ENCODE measurements at places on chromosomes 2 and 18.

- no peak for DNase-seq
Measured at GRCh38 chr18:76805221-76805620, 17.1 kb upstream of the ZNF236 start.

DNA sequence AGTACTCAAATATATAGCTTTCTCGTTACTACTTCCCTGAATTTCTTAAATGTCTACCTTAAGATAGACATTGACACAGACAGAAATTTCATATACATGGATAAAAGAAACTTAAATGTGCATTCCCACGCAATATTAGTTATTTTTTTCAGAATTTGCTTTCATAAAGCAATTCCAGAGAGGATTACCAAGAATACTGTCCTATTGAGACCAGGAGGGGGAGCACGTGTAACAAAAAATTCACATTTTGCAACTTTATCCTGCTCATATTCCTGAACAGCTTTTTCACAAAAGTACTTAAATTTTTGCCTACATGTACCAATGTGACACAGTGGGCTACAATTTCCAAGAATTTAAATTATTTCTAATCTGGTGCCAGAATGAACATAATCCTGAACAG, 30.7 kb upstream of the ERCC3 start:
- DNase-seq, result no peak

GRCh38 chr18:22170421-22171257, 1.2 kb downstream of the GATA6 start:
- DNase-seq, result no peak

DNA sequence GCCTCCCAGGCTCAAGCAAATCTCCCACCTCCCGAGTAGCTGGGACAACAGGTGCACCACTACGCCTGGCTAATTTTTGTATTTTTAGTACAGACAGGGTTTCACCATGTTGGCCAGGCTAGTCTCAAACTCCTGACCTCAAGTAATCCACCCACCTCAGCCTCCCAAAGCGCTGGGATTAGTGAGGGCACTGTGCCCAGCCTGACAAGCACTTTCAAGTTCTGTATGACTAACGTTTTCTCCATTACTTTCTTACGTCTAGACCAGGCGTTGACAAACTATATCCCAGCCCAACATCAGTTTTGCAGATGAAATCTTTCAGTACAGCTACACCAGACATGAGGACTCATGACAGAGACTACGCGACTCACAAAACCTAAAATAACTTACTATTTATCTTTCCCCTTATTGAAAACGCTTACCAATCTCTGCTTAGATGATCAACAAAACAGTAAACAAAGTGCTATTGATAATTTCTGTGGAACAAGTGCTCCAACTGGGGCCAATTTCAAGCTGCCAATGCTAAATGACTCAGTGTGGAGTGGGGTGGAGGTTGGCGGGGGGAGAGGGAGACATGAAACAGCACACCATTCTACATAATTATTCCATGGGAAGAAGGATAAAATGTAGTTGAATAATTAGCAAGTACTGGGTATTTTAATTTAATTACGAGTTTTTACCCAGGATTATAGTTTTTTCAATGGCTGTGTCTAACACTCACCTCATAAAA, 59.1 kb downstream of the SAP130 start:
- no peak for DNase-seq

- DNase-seq, result no peak
Measured at GRCh38 chr2:125004106-125004800, 979.2 kb downstream of the CNTNAP5 start.

GRCh38 chr2:1674276-1674675, 70.0 kb downstream of the PXDN start:
- no peak for DNase-seq

DNA sequence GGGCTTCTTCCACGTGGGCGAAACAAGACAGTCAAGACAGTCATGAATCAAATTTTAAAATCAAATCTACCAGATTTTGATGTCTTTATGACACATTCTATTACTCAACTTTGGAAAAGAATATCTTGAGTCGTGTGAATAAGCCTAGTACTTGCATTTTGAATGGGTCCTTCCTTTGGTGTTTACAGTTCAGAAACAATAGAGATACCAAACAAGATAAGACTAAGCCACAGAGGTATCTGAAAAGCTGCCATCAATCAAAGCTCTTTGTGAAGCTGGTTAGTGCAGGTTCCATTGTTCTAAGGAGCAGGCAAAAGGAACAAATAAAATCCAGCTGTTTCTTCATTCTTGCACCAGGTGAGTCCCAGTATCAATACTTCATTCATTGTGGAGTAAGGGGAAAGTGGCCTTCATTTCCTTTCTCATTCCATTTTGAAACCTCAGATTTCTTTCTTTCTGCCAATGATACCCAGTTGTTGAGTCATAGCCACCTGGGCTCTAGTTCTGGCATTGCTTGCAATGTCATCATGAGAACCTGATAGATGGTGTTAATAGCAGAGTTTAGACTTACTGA, 151.7 kb upstream of the L3MBTL4 start:
- DNase-seq, result no peak

GRCh38 chr2:140600116-140600515, 1530.7 kb downstream of the LRP1B start:
- DNase-seq, result no peak

DNA sequence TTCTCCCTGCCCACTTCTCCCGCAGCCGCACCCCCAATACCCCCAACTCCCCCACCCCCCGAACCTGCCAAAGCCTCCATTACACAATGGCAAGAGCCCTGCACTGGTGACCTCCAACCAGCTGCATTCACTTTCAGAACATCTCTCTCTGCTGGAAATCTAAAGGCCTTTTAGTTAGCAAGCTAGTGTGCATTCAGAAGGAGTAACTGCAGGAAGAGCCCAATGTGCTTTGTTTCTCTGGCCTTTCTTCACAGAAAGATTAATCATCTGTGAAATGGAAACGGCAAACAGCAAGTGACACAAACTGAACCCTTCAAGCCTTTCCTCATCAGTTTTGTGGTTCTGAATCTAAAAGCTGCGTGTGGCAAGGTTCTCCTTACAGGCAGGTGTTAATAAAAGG, 124.2 kb downstream of the OLA1 start:
- no peak for DNase-seq

DNA sequence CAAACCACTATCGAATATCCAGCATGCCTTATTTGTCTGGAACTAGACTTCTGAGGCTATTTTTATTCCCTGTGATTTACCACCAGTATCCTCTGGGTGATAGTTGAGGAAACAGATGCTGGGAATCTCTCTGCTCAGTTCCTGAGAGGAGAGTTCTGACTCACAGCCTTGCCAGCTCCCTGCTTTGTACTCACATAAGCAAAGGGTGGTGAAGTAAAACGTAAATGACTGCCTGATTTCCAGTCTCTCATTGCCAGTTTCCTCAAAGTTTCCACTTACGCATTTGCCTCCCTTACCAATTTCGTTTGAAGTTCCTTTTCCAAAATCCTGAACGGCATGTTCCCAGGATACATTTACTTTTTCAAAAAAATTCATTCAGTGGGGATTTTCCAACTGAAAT, 69.2 kb upstream of the HNRNPA3 start:
- no peak for DNase-seq

DNA sequence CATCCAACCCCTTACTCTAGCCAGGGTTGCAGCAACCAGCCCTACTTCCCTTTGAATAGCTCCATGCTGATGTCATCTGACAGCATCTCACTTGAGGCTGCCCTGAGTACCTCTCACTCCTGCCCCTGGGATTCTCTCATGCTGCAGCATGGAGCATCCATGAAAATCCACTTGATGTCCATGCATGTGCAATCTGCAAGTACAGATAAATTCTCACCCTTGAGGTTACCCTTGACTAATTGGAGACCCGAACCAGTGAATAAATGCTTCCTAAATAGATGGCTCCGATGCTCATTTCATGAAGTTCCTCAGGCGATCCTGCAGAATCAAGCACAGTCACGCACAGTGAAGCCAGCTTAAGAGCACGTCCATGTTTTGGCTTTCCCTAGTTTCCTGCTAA, 298.3 kb downstream of the RBM43 start:
- no peak for DNase-seq

DNA sequence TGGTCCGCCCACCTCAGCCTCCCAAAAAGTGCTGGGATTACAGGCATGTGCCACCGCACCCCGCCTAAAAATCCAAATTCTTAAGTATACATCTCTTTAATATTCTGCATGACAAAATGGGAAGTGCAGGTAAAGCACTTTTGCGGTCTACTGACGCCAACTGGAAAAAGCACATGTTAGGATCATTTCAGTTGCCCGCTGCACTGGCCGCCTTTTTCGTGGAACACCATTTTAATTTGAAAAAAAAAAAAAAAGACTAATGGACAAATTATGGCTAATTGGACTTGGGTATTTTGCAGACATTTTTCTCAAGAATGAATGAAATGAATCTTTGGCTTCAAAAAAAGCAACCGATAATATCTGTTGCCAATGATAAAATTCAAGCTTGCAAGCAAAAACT, 129.3 kb upstream of the GPC1 start:
- no peak for DNase-seq

- DNase-seq, result no peak
Measured at GRCh38 chr2:150705357-150705756, 217.9 kb upstream of the RND3 start.

DNA sequence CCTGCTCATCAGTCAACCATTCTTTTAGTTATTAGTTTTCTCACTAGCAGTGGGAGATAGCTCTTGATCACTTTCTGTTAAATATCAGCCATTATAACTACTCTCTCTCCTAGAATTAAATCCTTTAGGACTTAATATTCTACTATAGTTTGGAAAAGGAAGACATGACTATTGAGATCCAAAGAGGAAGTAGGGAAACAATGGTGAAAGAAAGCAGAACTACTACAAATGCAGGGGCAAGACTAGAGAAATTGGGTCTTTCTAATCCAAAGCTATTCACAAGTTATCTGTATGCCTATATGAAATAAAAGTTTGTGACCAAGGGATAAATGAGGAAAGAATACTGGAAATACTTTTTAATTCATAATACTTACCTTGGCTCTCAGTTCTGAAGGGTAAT, 65.1 kb downstream of the SRBD1 start:
- no peak for DNase-seq

GRCh38 chr2:60596411-60596810, 43.0 kb upstream of the BCL11A start:
- no peak for DNase-seq

GRCh38 chr2:70456585-70457495, 96.8 kb downstream of the TGFA start:
- no peak for DNase-seq

- DNase-seq, result no peak
Measured at GRCh38 chr2:183428881-183429280, 304.6 kb downstream of the NUP35 start.

DNA sequence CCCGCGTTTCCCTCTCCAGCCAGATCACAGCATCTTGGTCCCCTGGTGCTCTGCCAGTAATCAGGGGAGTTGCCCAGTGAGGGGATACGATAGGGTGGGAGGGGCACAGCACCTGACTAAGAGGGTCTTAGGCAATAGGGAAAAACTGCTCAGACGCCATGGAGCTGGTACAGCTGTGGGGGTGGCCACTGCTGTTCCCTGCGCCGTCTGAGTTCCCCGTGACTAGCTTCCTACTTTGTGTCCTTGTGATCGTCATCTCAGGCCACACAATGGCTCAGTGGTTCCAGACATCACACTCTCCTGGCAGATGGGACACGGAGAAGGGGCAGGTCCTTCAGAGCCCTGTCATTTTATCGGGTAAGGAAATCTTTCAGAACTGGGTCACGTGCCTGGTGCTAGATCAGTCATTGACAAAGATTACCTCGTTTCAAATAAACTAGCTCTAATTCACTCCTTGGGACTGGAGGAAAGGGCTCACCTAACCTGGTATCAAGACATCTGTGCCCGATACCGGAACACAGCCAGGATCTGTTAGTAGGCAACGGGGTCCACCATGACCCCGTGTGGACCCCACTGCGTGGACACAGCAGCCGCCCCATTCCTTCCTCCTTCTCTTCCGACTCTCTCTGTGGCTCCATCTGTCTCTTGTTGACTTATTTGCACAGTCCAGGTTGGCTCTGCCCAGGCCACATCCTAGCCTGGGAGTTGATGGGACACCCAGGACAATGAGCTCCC, 101.6 kb downstream of the PTGR3 start:
- DNase-seq, result no peak

- no peak for DNase-seq
Measured at GRCh38 chr2:133653056-133653455, 84.8 kb upstream of the NCKAP5 start.

- DNase-seq, result no peak
Measured at GRCh38 chr18:67875944-67876343, 359.4 kb upstream of the DSEL start.

DNA sequence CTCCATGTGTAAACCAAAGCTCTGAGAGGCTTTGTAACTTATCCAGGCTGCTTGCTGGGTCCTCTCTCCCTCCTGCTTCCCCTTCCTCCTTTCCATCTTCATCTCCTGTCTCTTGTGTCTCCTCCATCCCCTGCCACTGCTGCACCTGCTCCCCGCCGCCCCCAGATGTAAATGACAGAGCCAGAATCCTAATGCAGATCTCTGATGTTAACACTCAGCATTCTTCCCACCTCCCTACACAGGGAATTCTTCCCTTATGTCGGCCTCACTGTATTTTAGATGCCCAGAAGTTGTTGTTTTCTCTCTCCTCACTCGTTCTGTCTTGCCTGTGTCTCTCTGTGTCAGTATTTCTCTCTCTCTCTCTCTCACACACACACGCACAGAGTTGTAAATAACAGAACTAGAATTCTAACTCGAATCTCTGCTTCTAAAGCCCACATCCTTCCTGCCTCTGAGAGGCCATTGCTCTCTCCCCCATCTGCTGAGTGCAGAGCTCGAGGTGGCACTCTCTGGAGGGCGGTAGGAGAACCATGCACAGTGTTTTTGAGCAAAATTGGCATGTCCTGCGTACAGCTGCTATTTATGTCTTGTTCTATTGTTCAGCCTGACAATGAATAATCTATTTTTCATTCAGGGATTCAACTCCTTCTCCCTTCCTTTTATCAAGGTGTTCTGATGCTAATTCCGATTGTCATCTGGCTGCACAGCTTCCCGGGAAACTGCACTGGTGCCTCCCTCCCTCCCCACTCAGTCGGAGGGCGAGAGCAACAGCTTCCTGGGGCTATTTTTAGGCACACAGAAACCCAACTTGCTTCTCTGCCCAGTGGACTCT, 219.9 kb downstream of the SH3RF3 start:
- DNase-seq, result no peak

DNA sequence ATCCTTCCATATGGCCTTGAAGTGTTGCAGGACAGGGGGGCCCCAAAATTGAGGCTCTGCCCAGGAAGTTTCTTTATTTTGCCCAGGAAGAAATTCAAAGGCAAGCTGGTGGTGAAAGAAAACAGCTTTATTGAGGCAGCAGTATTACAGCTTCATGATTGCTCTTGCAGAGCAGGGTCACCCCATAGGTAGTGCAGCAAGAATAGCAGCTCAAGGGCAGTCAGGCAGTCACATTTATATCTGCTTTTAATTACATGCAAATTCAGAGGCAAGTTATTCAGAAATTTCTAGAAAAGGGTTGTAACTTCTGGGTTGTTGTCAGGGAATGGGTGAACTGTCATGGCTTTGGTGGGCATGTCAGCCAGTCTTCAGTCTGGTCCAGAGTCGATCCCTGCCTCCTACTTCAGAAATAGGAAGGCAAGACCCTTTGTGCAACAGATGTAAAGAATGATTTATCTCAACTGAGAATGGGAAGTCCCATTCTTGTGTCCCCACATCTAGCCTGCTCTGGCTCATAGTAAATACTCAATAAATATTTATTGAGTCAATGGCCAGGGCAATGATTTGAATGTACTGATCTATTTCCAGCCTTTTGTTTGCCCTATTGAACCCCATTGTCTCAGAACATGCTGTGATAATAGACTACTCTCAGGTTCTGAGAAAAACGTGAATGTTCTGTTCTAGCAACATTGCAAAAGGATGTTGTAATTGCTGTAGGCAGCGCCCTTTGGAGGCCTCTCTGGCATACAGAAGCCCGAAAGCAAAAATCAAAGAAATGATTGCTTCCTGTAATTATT, 129.8 kb downstream of the MYO3B start:
- DNase-seq, result no peak

All from cortex of kidney (tissue), 1 donor.